ENCODE measurements at places on chromosomes 5 and 9. TPM values are rescaled to one million over a fixed set of nuclear protein-coding genes. Genes with fewer than 3 reads are reported as not detected.

DNA sequence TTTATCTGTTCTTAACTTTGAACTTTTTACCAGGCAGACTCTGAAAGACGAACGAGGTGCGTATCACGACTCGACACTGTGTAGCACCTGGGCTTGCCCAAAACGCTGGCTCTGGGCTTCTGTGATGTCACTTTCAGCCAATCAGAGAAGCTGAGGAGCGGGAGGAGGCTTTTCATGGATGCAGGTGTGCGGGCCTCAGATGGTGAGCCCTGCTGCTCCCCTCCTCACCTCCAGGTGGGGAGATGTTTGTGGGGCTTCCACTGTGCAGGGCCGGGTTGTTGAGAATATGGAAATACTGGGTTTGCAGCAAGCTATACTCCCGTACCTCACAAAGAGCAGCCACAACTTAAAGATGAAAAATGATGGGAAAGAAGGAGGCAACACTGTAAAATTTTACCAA, 246.3 kb downstream of the IRX2 start:
- DNase-seq = no peak

DNA sequence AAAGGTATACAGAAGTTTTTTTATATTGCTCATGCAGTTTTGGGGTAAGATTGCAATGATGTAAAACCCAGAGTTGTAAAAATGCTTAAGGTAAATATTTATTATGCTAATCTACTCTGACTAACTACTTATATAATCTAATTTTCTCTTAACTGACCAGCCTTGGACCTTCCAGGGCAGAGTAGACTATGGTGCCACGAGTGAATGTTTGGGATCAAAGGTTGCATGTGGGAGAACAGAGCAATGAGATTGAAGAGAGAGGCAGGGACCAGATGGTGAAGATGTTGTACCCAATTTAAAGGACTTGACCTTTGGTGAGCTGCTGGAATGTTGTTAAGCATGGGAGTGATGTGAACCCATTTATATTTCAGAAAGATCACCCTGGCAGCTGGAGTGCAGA, 34.8 kb upstream of the PANK3 start:
- DNase-seq = no peak

DNA sequence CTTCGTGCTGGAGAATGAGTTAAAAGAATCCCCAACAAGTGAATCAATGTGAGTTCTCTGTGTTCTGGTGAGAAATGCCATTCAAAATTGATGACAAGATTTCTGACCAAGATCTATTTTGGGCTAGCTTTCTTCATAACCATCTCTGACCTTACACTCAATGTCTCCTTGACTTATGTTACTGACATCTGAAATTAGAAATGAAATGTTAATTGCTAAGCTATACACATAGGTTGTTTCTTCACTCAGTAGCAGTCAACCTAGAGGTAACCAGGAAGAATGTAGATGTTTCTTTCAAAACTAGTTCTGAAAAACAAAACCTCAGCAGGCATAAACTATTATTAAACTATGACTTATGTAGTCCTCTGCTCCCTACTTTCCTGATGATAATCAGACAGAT, 2220.7 kb upstream of the C9orf72 start:
- no peak for DNase-seq

DNA sequence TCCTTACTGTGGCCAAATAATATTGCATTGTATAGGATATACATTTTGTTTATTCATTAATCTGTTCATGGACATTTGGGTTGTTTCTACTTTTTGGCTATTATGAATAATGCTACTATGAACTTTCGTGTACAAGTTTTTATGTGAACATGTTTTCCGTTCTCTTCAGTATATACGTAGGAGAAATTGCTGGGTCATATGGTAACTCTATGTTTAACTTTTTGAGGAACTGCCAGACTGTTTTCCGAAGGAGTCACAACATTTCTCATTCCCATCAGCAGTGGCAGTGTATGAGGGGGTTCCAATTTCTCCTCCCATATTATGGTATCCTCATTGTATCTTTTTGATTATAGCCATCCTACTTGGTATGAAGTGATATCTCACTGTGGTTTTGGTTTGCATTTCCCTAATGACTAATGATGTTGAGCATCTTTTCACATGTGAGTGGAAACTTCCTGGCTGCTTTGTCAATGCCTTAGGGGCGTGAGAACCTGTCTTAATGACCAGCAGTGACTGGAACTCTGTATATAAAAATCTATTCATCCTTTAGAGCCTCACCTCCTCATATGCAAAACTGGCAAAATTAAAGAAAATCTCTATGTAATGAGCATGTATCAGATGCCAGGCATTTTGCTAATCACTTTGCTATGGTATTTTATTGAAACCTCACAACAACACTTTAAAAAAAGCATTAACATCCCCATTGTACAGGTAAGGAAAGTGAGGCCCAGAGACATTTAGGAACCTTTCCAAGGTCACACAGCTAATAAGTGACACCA, 47.8 kb upstream of the TGFBR1 start:
- DNase-seq = peak; percentile 56

- DNase-seq = no peak
Observed at GRCh38 chr5:124880903-124881697, 134.7 kb upstream of the ZNF608 start.

DNA sequence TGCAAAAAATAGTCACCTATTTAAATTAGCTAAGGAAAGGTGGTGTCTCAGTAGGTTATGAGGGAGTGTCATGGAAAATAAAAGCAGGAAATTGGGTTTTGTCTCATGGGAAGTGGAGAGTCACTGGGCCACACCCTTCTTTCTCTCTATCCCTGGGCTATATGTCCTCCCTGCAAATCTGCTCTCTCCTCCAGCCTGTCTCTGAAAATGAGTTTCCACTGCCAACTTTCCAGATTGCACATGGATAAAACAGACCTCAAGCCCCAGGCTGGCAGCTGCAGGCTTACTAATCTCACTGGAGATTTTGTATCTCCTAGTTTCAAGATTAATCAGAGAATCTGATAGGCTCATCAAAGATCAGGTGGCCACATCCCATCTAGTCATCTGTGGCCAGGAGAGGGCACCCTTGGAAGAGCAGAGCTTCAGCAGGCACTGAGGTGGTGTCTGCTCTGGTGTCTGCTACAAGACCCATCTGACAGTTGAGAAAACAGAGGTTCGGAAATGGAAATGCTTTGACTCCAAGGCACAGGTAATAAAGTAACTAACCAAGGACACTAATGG, 178.9 kb downstream of the MSX2 start:
- DNase-seq = peak; percentile 9

DNA sequence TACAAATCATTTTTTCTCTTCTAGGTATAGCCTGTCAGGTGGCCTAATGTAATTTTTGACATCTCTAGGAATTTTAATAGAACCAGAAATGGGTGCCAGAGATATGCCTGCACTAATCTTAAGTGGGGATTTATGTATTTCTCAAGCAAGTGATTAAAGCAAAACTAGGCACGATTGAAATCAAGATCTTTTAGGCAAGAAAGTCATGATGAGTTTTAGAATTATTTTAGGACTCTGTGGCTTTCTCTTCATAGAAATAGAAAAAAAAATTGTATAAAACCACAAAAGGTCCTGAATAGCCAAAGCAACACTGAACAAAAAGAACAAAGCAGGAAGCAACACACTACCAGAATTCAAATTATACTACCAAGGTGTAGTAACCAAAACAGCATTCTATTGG, 952 bp upstream of the AMACR start:
- no peak for DNase-seq

The FAM151B gene
- 2.6 TPM for total RNA-seq

The CCDC180 gene
- total RNA-seq = 5.4 TPM

The TPRN gene
- total RNA-seq = 6.2 TPM

The PCDHB6 gene
- not detected for total RNA-seq

The DAB2 gene
- total RNA-seq = 53.1 TPM
